ENCODE measurements at places on chromosomes 4 and X.

GRCh38 chr4:123060039-123060770 is 137.8 kb upstream of the NUDT6 start:
- DNase-seq = no peak

DNA sequence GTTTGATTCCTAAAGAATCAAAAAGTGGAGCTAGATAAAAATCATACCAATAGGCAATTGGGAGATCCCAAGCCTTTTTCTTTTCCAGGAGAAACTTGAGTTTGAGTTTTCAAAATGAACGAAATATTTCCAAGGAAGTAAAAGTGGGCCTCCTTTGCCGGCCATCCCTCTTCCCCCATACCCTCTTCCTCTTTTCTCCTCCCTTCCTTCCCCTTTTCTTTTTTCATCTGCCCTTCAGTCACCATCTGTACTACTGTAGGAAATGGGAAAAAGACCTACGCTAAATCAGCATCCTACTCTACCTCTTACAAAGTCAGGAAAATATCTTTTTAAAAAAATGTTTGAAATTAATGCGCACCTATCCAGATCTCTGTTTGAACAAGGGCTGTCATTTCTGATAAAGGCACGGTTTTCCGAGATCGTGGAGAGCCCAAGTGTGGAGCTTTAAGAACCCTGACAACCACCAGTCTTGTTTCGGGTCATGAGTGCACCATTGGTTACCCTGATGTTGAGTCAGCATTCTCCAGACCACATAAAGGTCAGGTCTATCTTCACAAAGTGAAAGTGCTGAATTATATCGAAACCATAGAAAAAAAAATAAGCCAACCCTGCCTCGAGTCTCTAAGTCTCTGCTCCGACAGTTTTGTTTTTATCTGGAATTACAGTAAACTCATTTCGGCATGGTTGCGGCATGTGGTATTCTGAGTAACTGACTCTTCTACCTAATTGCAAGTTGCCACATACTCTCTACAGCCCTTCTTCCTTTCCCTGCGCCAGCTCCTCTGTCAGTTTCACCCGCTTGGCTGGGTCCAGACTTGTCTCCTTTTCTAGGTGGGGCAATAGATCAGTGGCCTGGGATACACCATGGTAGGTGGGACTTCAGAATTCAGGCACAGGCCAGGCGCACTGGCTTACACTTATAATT is 140.2 kb upstream of the KLF3 start:
- DNase-seq = no peak

- DNase-seq = no peak
Measured at GRCh38 chr4:119105605-119106004, 30.0 kb upstream of the MYOZ2 start.

GRCh38 chr4:100317032-100317864 is 127.0 kb upstream of the DDIT4L start:
- no peak for DNase-seq

GRCh38 chr4:102541697-102542096 is 40.5 kb downstream of the NFKB1 start:
- DNase-seq = no peak

Measured in T-helper 9 cell (primary cell).